Aorta (tissue), 5 donors: ENCODE measurements at places on chromosomes 6 and 20. TPM values are rescaled to one million over a fixed set of nuclear protein-coding genes. Genes with fewer than 3 reads are reported as not detected.

The FLRT3 gene
- 0.75 TPM for total RNA-seq

The TSBP1 gene
- total RNA-seq: not detected

The TINAG gene
- total RNA-seq: not detected

The POU3F2 gene
- not detected for total RNA-seq

The DUSP15 gene
- total RNA-seq: 2.4 TPM

The NDRG3 gene
- 35.7 TPM for total RNA-seq

The ZNF292 gene
- total RNA-seq: 71.6 TPM

The PNPLA1 gene
- not detected for total RNA-seq

The TRDN gene
- total RNA-seq: 0.33 TPM

The FNDC1 gene
- 2.5 TPM for total RNA-seq

The OCSTAMP gene
- total RNA-seq: not detected

The KIAA0408 gene
- 1.9 TPM for total RNA-seq

The ZNF165 gene
- total RNA-seq: 0.24 TPM

The PSMB8 gene
- 58.4 TPM for total RNA-seq

The SLC17A3 gene
- not detected for total RNA-seq

The SLC17A4 gene
- not detected for total RNA-seq

The TRIM15 gene
- not detected for total RNA-seq

The FOXS1 gene
- 10.0 TPM for total RNA-seq

The FARS2 gene
- 11.1 TPM for total RNA-seq

The DIDO1 gene
- total RNA-seq: 64.2 TPM

The ZKSCAN3 gene
- total RNA-seq: 8.6 TPM

The SLC35F1 gene
- 1.6 TPM for total RNA-seq

The NFATC2 gene
- total RNA-seq: 11.7 TPM

The INSM1 gene
- total RNA-seq: not detected

The LY6G5B gene
- 19.6 TPM for total RNA-seq

The ZNF311 gene
- total RNA-seq: 0.62 TPM

The SERPINB6 gene
- total RNA-seq: 132 TPM

The PBOV1 gene
- not detected for total RNA-seq

The IL20RA gene
- total RNA-seq: not detected

The SNTA1 gene
- 37.5 TPM for total RNA-seq

The SMLR1 gene
- total RNA-seq: not detected

The ENPP5 gene
- 4.0 TPM for total RNA-seq

The DACT2 gene
- total RNA-seq: 0.48 TPM

The DCBLD1 gene
- 16.8 TPM for total RNA-seq

The ATRN gene
- total RNA-seq: 33.4 TPM
